ENCODE measurements at places on chromosomes 7 and 10.

- no peak for DNase-seq
Measured at GRCh38 chr10:108346066-108346465, 1181.6 kb upstream of the SORCS1 start.

- DNase-seq: no peak
Measured at GRCh38 chr7:416761-417624, 102.7 kb downstream of the PDGFA start.

DNA sequence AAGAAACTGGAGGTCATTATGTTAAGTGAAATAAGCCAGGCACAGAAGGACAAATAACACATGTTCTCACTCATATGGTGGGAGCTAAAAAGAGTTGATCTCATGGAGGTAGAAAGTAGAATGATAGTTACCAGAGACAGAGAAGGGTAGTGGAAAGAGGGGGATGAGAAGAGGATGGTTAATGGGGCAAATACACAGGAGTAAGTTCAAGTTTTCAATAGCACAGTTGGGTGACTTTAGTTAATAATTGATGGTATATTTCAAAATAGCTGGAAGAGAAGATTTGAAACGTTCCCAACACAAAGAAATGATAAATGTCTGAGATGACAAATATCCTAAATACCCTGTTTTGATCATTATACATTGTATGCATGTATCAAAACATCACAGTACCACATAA, 261.8 kb downstream of the THSD7A start:
- no peak for DNase-seq

DNA sequence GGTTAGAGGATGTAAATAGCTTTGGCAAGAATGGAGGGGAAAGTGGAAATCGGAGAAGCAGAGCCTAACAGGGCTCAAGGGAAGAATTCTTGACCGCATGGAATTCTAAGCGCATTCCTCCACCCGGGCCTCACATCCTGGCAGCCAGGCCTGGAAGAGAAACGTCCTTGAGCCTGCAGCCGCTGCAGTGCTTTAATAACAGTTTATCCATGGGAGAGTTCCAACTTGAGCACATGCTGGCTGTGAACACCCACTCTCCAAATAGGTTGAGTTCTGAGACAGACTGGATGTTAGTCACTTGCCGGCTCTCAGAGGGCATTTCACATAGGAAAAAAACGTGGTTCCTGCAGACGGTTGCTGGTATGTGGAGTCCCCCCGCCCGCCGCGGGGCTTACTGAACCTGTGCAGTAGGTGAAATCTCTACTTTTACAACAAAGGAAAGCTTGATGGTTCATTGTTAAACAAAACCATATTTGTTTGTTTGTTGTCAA, 61.4 kb upstream of the STEAP1B start:
- DNase-seq: no peak

GRCh38 chr7:867001-867405, 9.4 kb upstream of the GET4 start:
- DNase-seq: no peak

DNA sequence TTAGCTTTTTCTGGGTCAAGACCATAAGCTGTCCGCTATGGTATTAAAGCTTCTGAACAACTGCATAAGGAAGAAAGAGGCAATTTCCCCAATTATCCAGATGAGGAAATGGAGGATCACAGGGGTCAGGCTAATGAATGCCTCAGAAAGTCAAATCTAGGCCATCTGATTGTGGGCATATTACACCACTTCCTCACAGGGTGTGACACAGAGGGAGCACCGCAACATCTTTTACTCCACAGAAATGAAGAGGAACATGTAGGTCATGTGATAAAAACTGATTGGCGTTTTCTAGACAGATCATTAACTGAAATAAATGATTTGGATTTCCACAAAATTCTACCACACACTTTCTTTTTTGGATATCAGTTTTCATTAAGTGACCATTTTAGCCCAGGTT, 384.4 kb downstream of the PARD3 start:
- DNase-seq: no peak

- no peak for DNase-seq
Measured at GRCh38 chr10:17476073-17476472, 21.7 kb upstream of the ST8SIA6 start.

DNA sequence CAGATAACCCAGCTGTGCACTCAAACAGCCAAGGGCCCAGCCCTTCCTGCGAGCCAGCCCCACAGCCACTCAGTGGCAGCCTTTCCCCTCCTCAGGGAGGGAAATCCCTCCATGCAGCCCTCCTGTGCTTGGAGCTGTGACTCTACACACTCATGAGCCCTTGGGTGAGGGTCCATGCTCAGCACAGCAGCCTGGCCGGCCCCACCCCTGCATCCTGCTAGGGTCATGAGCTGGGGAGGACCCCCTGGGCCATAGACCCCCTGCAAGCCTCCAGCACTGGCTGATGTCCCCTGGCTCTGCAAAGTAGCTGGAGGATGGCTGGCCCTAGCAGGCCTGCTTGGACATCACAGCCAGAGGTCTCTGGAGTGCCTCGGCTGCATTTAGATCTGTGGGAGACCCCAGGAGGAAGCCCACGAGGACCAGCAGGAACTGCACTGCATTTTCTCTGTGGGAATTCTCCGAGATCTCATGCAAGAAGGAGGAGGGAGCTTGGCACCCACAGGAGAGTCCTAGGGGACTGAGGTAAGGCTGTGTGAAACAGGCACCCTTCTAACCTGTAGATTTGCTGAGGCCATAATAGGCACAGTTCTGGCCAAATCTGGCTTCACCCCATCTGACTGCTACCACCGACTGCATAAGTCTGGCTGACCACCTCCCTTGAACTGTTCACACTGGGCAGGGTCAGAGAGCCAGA, 17.4 kb downstream of the TMEM273 start:
- no peak for DNase-seq

- DNase-seq: no peak
Measured at GRCh38 chr7:108016841-108017775, 14.1 kb upstream of the LAMB1 start.

DNA sequence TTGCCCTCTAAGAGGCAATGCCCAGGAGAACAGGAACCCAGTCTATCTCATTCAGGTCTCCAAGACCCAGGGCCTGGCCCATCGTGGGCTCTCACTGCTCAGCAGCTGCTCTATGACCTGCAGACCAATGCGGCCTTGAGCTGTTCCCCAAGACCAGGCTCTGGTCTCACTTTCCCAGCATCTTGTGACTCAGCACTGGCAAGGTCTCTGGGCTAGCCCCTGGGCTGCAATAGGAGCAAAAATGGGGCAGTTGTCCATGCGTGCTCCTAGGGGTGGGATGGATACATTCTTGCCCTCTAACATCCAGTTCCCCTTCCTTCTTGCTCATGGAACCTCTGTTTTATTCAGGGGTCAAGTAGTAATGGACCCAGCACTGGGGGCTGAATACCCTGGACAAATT, 13.5 kb downstream of the GCK start:
- no peak for DNase-seq

DNA sequence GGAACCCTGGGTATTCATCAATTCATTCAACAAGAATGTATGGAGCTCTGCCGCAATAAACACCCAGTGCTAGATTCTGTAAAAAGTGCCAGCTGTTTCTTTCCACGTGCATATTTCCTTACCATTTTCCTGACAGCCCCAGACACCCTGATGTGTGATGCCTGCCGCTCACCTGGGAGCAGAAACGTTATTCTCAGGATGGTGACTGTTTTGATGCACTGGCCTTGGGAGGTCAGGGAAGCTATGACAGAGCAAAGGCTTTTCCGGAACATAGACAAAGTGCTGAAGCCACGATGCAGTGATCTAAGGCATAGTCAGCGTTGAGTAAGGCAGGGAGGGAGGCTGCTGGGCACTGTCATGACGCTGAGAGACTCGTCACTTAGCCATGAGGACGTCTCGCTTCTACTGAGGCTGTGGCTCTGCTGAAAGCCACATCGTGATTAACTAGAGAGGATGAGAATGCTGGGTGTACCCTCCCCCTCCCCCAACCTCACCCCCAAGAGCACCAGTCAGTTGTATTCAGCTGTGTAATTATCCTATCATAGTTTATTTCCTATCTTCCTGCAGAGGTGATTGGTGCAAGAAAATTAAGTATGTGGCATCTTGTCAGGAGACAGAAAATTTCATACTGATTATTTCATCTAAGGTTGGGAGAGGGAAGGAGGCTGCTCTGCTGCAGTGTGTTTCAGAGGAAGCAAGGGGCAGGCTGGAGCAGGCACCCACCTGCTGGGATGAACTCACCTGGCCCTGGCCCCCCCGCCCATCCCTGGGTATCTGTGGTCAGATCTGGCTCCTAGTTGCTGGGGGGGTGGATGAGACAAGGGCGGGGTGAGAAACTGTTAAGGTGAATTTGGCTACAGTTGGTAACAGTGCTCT, 48.8 kb upstream of the SMNDC1 start:
- DNase-seq: peak; percentile 76

- DNase-seq: no peak
Measured at GRCh38 chr7:134789967-134790685, 10.7 kb downstream of the CALD1 start.

- peak; percentile 2 for DNase-seq
Measured at GRCh38 chr7:69597278-69598076, 798 bp upstream of the AUTS2 start.

- no peak for DNase-seq
Measured at GRCh38 chr7:82347808-82348207, 95.8 kb downstream of the CACNA2D1 start.

GRCh38 chr10:78457804-78458482, 424.3 kb downstream of the RPS24 start:
- DNase-seq: no peak

GRCh38 chr10:123517426-123517825, 148.7 kb upstream of the GPR26 start:
- no peak for DNase-seq

- DNase-seq: no peak
Measured at GRCh38 chr7:40580776-40581175, 446.0 kb downstream of the SUGCT start.

- no peak for DNase-seq
Measured at GRCh38 chr7:105210721-105211205, 178.0 kb downstream of the SRPK2 start.

- DNase-seq: no peak
Measured at GRCh38 chr7:159108491-159108890, 36.2 kb downstream of the VIPR2 start.

- no peak for DNase-seq
Measured at GRCh38 chr7:137454246-137454724, 110.8 kb upstream of the PTN start.

- no peak for DNase-seq
Measured at GRCh38 chr10:11533328-11533781, 78.1 kb downstream of the USP6NL start.

DNA sequence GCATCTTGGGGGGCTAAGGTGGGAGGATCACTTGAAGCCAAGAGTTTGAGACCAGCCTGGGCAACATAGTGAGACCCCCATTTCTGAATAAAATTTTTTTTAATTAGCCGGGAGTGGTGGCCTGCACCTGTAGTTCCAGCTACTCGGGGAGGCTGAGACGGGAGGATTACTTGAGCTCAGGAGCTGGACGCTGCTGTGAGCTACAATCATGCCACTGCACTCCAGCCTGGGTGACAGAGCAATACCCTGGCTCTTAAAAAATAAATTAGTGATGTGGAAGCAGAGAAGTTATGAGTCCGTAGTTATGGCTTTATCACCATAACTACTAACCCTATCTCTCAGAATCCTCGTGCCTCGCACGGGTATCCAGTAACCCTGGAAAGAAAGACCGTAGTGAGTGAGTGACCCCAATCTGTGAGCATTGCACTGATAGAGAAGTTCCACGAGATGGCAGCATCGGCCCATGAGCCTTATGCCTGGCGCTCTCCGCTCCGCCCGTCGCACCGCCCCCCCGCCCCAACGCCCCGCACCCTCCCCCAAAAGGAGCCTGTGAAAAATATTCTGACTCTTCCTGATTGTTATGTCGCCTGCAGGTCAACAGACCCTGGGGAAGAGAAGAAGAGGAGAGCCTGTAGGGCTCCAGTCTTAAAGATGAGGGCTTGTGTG, 4.9 kb upstream of the SLC29A3 start:
- peak; percentile 57 for DNase-seq

- no peak for DNase-seq
Measured at GRCh38 chr7:82729172-82730030, 285.8 kb upstream of the CACNA2D1 start.

DNA sequence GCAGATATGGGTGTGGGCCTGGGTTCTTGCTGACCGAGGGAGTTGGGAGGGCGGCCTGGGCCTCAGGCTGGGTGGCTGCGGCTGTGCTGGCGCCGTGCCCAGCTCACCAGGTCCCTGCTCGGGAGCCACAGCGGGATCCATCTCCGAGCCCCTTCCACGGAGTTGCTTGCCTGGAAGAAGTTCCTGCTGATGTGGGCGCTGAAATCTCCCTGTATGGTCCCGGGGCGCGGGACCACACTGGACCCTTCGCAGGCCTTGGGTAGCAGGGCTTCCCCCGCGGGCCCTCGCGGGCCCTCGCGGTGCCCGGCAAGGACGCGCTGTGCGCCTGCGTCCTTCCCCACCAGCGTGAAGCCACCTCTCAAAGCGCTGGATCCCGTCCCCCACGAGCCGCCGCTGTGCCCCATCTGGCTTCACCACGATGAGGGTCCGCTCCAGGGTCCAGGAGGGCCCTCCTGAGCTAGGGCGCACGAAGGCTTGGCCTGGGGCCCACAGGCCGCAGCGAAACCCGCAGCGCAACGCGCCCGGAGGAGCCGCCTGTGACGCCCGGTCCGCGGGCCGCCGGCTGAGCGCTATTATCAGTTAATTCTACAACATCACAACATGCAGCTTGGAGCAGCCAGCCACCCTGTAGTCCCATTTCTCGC, 31.5 kb downstream of the RAB19 start:
- no peak for DNase-seq

DNA sequence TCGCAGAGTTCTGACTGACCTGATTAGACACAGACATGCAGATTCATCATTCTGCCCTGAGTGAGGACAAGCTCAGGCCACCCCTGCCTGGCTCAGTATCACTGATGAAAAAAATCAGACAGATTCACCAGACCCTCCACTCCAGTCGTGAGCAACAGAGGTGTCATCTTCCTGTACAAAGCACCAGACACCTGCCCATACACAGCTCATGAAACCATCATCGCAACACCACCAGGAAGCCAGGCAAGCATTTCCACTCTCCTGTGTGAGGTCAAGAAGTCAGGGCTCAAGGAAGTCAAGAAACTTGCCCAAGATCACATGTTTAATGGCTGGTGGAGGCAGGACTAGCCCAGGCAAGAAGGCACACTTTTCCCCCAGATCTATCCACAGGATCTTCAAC, 163.0 kb downstream of the CALN1 start:
- DNase-seq: no peak

DNA sequence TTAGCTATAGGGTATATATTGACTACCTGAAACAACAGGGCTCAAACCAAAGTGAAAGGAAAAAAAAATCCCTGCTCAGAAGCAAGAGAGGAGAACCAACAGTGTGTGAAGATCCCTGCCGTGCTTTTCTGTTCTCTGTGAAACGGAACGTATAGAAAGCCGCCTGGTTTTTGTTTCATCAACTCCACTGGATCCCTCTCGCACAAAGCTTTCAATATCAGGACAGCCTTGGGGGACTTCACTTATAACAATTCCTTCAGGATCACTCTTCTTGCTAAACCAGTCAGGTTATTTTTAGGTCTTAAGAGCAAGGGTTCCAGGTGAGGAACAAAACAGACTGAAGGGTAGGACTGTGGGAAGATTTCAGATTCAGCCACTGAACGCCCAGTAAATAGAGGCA, 151.1 kb upstream of the CACNA2D1 start:
- no peak for DNase-seq
